ENCODE measurements at places on chromosomes 7 and 10.

GRCh38 chr10:92327445-92328433, 36.8 kb downstream of the MARCHF5 start:
- H3K27ac ChIP-seq: no peak overlapping the region
- no peak for DNase-seq
- H3K27me3 ChIP-seq: no peaks in the 10 kb centered on the region
- no peaks in the 10 kb centered on the region for H3K4me1 ChIP-seq
- peaks cover 9% of the 10 kb centered on the region for H3K36me3 ChIP-seq

- peaks cover 15% of the 10 kb centered on the region for H3K27me3 ChIP-seq
- no peaks in the 10 kb centered on the region for H3K4me1 ChIP-seq
- DNase-seq: no peak
- H3K27ac ChIP-seq: no peak overlapping the region
- H3K36me3 ChIP-seq: no peaks in the 10 kb centered on the region
- no peak overlapping the region for H3K4me3 ChIP-seq
These were observed 3.5 kb upstream of the PRSS1 start for GRCh38 chr7:142745745-142746144.

GRCh38 chr10:94607111-94607510, 61.5 kb downstream of the HELLS start:
- no peaks in the 10 kb centered on the region for H3K27me3 ChIP-seq
- H3K27ac ChIP-seq: no peak overlapping the region
- peaks cover 47% of the 10 kb centered on the region for H3K36me3 ChIP-seq
- H3K4me3 ChIP-seq: no peak overlapping the region

GRCh38 chr7:54701982-54702381, 57.0 kb downstream of the SEC61G start:
- no peak overlapping the region for H3K27ac ChIP-seq
- H3K27me3 ChIP-seq: no peaks in the 10 kb centered on the region
- no peak overlapping the region for H3K4me3 ChIP-seq
- no peaks in the 10 kb centered on the region for H3K36me3 ChIP-seq

DNA sequence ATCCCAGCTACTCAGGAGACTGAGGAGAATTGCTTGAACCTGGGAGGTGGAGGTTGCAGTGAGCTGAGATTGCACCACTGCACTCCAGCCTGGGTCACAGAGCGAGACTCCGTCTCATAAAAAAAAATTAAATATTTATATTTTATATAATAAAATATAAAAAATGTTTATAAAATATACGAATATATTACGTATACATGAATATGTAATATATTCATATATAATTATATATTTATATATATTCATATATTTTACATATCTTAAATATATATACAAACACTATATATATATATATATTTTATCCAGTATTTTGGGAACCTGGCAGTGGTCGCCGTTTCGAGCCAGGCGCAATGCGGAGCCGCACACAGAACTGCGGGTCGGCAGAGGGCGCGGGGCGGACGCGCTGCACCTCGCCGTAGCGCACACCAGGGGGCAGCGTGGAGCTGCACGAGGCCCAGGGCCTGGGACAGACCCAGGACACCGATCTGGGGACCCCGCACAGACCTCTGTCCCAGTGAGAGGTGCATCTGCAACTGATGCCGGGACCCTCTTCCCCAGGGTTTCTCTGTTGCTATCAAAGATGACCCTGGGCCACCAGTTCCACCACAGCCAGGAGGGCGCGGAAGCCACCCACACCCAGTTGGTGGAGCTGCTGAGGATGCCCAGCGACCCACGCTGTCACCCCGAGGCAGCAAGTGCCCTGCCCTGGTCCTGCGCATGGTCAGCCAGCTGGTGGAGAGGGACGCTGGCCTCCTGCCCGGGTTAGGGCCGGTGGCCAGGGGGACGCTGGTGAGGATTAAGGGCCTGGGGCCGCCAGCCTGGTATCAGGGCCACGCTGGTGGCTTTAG, 22.7 kb downstream of the AP5Z1 start:
- H3K4me1 ChIP-seq: peaks cover 7% of the 10 kb centered on the region
- no peaks in the 10 kb centered on the region for H3K27me3 ChIP-seq
- no peak overlapping the region for H3K4me3 ChIP-seq
- peaks cover 8% of the 10 kb centered on the region for H3K36me3 ChIP-seq
- no peak overlapping the region for H3K27ac ChIP-seq

GRCh38 chr10:78599122-78599853, 469.5 kb upstream of the ZMIZ1 start:
- no peak overlapping the region for H3K4me3 ChIP-seq
- H3K4me1 ChIP-seq: no peaks in the 10 kb centered on the region
- H3K27ac ChIP-seq: no peak overlapping the region
- H3K27me3 ChIP-seq: peaks cover 9% of the 10 kb centered on the region

GRCh38 chr10:69472544-69472943, 21.3 kb downstream of the TSPAN15 start:
- DNase-seq: no peak
- H3K27me3 ChIP-seq: peaks cover 55% of the 10 kb centered on the region
- peaks cover 27% of the 10 kb centered on the region for H3K4me1 ChIP-seq
- peaks cover 1% of the 10 kb centered on the region for H3K36me3 ChIP-seq

DNA sequence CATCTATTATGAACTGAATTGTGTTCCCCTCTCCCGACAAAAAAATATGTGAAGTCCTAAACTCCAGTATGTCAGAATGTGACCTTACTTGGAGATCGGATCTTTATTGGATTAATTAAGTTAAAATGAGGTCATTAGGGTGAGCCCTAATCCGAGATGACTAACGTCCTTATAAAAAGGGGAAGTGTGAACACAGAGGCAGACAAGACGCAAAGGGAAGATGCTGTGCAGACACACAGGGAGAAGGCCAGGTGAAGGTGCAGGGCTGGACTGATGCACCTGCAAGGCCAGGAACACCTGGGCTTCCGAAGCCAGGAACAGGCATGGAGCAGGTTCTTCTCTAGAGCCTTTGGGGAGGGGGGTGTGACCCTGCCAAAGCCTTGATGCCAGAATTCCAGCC, 187.8 kb downstream of the PARD3 start:
- no peaks in the 10 kb centered on the region for H3K27me3 ChIP-seq
- H3K27ac ChIP-seq: no peak overlapping the region
- no peak for DNase-seq
- H3K4me1 ChIP-seq: no peaks in the 10 kb centered on the region
- no peak overlapping the region for H3K4me3 ChIP-seq

- H3K27me3 ChIP-seq: peaks cover 39% of the 10 kb centered on the region
- no peak for DNase-seq
- no peak overlapping the region for H3K4me3 ChIP-seq
- H3K27ac ChIP-seq: no peak overlapping the region
- no peaks in the 10 kb centered on the region for H3K4me1 ChIP-seq
- no peaks in the 10 kb centered on the region for H3K36me3 ChIP-seq
These were observed 15.5 kb upstream of the C10orf71 start for GRCh38 chr10:49283491-49283890.

DNA sequence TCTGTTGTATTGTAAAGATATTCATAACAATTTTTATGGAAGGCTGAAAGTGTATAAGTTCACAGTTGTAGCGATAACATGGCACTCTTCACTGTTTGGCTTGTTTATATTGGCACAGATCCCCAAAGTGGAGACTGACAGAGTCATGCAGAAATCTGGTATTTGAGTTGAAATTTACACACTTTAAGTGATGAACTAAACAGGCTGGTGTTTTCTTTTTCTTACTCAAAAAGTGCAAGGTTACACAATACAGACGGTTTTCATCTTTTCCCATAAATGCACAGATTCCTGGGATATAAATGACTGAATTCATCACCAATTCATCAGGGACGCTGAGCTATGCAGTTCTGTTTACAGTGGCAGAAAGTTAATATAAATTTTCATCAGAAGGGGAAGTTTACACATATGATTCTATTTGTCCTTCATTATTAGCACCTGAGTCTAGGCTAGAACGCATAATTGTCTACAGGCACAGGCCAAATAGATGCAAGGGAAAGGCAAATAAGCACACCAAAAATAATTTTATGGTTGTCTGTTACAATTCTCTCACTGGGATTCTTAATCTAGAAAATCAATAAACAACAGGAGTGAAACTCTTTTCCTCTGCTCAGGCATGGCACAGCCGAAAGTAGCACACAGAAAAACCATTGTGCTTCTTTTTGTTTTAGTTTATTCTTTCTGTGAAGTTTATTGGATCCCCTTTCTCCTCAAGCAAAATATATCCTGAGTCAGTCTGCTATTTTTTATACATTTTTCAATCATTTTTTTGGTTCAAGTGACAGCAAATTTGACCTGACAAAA, 88.0 kb downstream of the FOXP2 start:
- H3K27me3 ChIP-seq: no peaks in the 10 kb centered on the region
- H3K36me3 ChIP-seq: no peaks in the 10 kb centered on the region
- H3K27ac ChIP-seq: no peak overlapping the region
- no peak overlapping the region for H3K4me3 ChIP-seq

DNA sequence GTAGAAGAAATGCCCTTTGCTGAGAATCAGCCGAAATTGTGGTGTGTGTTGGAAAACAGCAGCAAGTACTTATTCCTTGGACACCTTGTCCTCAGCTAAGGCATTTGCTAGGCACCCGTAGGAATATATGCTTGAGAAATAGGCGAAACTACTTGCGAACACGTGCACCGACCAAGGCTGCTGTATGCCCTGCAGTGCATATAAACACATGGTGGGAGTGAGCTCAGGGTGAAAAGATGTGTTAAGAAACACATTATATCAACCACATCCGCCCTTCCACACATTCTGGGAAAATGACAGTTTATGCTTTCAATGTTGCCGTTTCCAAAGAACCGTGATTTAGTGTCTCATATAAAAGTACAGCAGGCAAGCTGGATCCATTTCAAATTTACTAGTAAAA, 199.2 kb downstream of the JCAD start:
- H3K36me3 ChIP-seq: no peaks in the 10 kb centered on the region
- H3K27me3 ChIP-seq: peaks cover 10% of the 10 kb centered on the region
- no peak for DNase-seq
- no peaks in the 10 kb centered on the region for H3K4me1 ChIP-seq
- no peak overlapping the region for H3K4me3 ChIP-seq

DNA sequence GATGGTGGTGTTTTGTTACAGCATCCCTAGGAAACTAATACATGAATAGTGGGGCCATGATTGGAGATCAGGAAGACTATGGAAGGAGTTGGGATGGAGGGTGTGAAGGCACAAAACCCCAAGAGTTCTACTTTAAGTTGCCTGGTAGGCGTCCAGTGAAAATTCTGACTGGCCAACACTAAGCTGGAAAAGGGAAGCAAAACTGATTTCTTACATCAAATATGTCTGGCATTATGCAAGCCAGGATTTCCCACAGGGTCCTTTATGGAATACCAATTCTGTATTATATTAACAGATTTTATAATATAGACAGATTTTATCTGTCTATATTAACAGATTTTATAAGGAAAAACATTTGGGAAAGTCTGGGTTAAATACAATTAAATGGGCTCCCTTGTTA, 16.2 kb downstream of the CPVL start:
- peaks cover 8% of the 10 kb centered on the region for H3K27me3 ChIP-seq
- no peak for DNase-seq
- H3K36me3 ChIP-seq: no peaks in the 10 kb centered on the region
- no peak overlapping the region for H3K27ac ChIP-seq
- no peaks in the 10 kb centered on the region for H3K4me1 ChIP-seq

DNA sequence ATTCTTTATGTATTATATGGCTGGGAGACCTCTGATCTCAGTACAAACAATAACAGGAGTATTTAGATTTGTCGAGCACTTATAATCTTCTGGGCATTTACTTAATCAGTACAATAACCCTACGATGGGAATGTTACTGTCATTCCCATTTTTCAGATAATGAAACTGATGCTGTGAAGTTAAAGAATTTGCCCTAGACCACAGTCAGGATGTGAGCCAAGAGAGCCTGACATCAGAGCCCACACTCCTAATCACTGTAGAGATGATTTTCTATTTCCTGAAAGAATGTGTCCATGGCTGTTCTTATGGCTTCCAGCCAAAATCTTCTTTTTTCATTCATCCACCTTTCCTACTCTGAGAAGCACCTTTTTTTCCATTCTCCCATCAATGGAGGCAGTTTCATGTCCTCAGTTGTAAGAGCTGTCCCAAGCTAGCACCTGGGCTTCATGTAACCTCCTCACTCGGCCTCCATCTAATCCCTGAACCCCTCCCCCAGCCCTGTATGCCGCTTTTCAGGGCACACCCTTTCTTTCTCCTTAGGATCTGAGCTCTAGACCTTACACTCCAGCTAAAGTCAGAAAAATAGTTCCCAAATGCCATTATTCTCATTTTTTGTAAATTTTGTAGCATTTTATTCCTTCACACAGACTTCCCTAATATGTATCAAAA, 12.2 kb upstream of the CAV1 start:
- no peak overlapping the region for H3K27ac ChIP-seq
- H3K4me3 ChIP-seq: no peak overlapping the region
- H3K27me3 ChIP-seq: peaks cover 4% of the 10 kb centered on the region
- no peak for DNase-seq
- H3K36me3 ChIP-seq: no peaks in the 10 kb centered on the region

GRCh38 chr7:50739744-50740435, 42.8 kb downstream of the GRB10 start:
- DNase-seq: peak; percentile 87
- peak overlapping the region; percentile 50 for H3K4me3 ChIP-seq
- H3K4me1 ChIP-seq: peaks cover 40% of the 10 kb centered on the region

- H3K36me3 ChIP-seq: no peaks in the 10 kb centered on the region
- H3K4me1 ChIP-seq: peaks cover 4% of the 10 kb centered on the region
- H3K4me3 ChIP-seq: no peak overlapping the region
These were observed 284.3 kb upstream of the KAT6B start for GRCh38 chr10:74542077-74542476.

DNA sequence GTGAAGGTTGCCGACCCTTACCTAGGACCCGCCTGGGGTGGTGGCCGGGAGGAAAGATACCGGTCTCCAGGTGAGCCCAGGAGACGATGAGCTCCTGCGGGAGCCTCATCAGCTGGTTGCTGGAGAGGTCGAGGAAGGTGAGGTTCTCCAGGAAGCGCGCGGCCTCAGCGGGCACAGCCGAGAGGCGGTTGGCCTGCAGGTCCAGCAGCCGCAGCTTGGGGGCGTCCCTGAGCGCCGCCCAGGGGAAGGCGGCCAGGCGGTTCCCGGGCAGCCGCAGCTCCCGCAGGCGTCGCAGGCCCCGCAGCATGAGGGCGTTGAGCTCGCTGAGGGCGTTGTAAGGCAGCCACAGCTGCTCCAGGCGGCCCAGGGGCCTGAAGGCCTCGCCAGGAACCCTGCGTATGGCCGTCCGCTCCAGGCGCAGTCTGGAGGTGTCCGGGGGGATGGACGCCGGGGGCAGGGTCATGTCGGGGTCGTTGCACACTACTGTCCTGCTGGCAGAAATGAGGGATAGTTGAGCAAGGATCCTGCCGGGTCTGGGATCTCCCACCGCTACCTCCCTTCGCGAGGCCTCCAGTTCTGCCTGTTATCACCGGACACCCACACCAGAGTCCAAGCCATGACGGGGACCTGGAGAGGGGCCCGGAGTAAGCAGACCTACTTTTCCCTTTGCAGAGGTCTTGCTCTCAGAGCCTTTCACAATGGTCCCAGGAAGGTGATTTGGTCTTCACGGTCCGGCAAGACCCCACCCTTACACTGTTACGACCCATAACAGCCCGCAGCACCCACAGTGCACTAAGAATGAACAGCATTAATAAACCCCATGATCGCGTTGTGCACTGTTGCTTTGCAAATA, 3.9 kb downstream of the LRIT1 start:
- H3K36me3 ChIP-seq: no peaks in the 10 kb centered on the region
- no peak for DNase-seq
- H3K27ac ChIP-seq: no peak overlapping the region
- H3K4me3 ChIP-seq: no peak overlapping the region
- no peaks in the 10 kb centered on the region for H3K4me1 ChIP-seq
- H3K27me3 ChIP-seq: peaks cover 18% of the 10 kb centered on the region
